ENCODE measurements at places on chromosomes 16 and 17. TPM values are rescaled to one million over a fixed set of nuclear protein-coding genes. Genes with fewer than 3 reads are reported as not detected.

GRCh38 chr17:2084036-2084765 lies 29.3 kb downstream of the HIC1 start:
- peaks cover 15% of the 10 kb centered on the region for H3K36me3 ChIP-seq
- H3K27me3 ChIP-seq: no peaks in the 10 kb centered on the region
- no peaks in the 10 kb centered on the region for H3K4me1 ChIP-seq

DNA sequence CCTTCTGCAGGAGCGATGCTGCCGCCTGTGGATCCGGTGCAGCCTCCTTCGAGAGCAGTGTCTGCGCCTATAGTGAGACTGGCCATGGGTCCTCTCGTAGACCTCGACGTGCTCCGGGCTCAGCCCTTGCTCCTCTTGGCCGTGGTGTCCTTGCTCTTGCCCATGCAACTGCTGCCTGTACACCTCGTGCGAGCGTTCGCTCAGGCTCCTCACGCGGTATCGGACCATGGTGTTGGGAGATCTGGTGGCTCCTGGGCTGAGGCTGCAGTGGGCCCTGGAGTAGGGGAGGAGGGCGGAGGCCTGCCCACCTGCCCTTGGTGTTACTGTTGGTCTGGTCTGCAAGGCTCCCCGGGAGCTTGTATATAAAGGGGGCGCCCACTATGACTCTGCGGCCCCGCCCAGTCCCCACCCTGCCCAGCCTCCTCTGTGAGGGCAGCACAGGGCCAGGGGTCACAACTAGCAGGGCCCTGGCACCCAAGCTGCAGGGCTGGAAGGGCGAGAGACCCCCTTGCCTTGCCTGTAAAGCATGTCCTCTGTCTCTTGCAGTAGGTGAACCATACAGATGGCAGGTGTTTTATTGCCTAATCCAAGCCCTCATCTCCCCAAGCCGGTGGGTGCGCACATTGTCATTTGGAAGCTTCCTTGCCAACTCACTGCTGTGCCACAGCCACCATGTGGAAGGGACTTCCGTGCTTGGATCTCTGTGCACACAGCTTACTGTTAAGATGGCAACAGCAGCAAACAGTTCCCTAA lies at the start of gene PRM2:
TSS of gene PRM2 (minus strand) at position 338 of the 753 bp plus-strand sequence. CDS start at position 228, 110 bp downstream.
- H3K4me3 ChIP-seq: no peak within 1 kb of the TSS
- no peaks in the 10 kb centered on the region for H3K36me3 ChIP-seq
- no peak within 1 kb of the TSS for H3K27ac ChIP-seq

GRCh38 chr17:49996495-49997300 lies 1.7 kb upstream of the DLX3 start:
- H3K27ac ChIP-seq: no peak overlapping the region

- H3K36me3 ChIP-seq: no peaks in the 10 kb centered on the region
- no peak overlapping the region for H3K4me3 ChIP-seq
- no peaks in the 10 kb centered on the region for H3K4me1 ChIP-seq
- H3K27ac ChIP-seq: no peak overlapping the region
- no peak for DNase-seq
These were observed 23.3 kb upstream of the NOG start for GRCh38 chr17:56570199-56570598.

DNA sequence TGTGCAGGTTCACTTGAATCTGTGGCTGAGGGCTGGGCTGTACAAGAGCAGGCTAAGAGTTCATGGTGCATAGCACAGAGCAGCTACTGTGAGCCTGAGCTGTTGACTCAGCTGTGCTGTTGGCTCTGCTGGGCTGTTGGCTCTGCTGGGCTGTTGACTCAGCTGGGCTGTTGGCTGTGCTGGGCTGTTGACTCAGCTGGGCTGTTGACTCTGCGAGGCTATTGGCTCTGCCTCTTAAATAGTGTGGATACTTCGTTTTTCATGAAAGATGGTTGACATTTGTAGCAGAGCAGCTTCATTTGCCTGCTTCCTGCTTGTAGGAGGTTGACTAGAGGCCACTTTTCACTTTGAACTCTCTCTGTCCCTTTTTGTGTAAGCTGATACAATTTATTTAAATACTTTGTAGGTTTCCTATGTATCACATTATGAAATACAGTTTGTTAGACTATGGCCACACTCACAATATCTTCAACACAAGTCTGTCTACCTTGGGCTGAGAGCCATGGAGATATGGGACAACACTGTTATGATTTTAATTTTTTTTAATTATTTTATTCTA lies 40.3 kb upstream of the CCNF start:
- DNase-seq: no peak
- H3K27ac ChIP-seq: no peak overlapping the region
- no peak overlapping the region for H3K4me3 ChIP-seq
- H3K36me3 ChIP-seq: peaks cover 16% of the 10 kb centered on the region
- H3K4me1 ChIP-seq: peaks cover 6% of the 10 kb centered on the region

DNA sequence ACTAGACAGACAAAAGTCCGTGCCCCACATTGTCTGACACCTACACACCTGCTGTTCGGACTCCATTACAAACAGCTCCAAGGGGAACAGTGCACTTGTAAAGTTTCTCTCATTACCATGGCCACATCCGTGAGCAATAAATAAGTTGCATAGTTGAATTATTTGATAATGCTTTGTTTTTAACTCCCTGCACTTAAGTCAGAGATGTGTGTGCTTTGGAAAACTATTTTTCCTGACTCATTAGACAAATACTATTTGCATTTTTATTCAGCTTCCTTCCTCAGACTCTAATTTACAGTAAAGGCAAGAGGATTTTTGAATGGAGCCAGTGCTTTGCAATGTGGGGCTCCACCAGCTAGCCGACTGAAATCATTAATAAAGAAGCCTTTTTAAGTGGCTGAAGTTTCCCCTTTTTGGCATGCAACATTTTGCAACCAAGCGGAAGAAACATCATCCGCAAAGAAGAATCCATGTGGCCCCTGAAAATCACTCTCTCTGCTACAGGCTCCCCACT lies 6.5 kb upstream of the CCL2 start:
- no peaks in the 10 kb centered on the region for H3K4me1 ChIP-seq
- H3K36me3 ChIP-seq: no peaks in the 10 kb centered on the region
- no peak overlapping the region for H3K4me3 ChIP-seq
- H3K27me3 ChIP-seq: no peaks in the 10 kb centered on the region
- DNase-seq: no peak

DNA sequence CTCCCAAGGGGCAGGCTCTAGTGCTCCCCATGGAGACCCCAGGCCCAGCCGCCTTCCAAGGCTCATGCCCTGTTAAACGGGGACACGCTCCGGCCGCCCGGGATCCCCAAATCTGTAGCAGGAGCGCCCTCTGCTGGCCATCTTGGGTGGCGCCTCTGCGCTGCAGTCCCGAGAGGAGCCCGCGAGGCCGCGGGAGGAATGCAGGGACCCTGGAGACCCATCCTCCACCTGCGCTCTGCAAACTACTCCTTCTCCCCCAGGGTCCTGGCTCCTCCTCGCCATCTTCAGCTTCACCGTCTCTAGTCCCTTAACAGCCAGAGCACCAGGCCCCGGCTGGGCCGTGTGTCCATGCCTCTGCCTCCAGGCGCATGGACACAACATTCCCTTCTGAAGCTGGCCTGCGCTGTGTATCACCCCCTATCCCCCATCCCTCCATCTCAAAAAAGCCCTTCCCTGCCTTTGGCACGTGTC lies 23.6 kb upstream of the KRT17 start:
- no peak overlapping the region for H3K27ac ChIP-seq
- H3K36me3 ChIP-seq: no peaks in the 10 kb centered on the region
- peak overlapping the region; percentile 52 for H3K4me3 ChIP-seq
- DNase-seq: peak; percentile 97
- H3K27me3 ChIP-seq: no peaks in the 10 kb centered on the region

- H3K4me3 ChIP-seq: no peak overlapping the region
- peaks cover 5% of the 10 kb centered on the region for H3K4me1 ChIP-seq
- no peak for DNase-seq
- no peak overlapping the region for H3K27ac ChIP-seq
- H3K27me3 ChIP-seq: no peaks in the 10 kb centered on the region
These were observed 4.0 kb upstream of the CDK5R1 start for GRCh38 chr17:32482568-32483320.

DNA sequence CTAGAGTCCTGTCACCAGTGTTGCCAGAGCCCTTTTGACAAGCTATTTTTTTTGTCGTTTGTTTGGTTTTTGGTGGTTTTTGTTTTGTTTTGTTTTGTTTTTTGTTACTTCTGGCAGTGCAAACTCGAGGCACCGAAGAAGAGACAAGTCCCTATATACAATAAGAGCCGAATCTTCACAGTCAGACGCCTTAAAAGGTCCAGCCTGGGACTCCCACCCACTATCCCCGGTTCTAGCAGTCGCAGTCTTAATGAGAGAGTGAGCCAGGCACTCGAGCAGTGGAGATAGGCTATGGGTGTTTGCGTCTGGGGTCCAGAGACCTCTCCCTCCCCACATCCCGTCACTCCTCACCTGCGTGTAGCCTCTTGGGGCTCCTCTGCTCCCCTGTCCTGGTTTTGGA lies 1.9 kb downstream of the OR1F1 start:
- H3K36me3 ChIP-seq: no peaks in the 10 kb centered on the region
- peaks cover 2% of the 10 kb centered on the region for H3K27me3 ChIP-seq
- H3K4me3 ChIP-seq: peak overlapping the region; percentile 98
- DNase-seq: no peak
- H3K27ac ChIP-seq: no peak overlapping the region
- H3K4me1 ChIP-seq: no peaks in the 10 kb centered on the region

DNA sequence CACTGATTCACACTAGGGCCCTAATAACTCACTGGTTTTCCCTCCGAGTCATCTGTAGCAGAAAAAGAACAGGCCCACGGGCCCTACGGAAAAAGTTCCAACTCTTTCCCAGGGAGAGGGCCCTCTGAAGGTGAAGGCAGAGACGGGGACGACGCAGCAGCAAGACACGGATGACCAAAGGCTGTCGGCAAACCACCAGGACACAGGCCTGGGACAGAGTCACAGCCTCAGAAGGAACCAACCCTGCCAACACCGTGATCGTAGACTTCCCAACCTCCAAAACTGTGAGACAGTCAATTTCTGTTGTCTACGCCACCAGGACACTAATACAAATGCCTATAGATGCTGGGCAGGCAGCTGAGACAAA lies 5.2 kb upstream of the SPHK1 start:
- no peaks in the 10 kb centered on the region for H3K36me3 ChIP-seq
- H3K27ac ChIP-seq: no peak overlapping the region
- no peak overlapping the region for H3K4me3 ChIP-seq
- no peak for DNase-seq
- peaks cover 5% of the 10 kb centered on the region for H3K27me3 ChIP-seq

DNA sequence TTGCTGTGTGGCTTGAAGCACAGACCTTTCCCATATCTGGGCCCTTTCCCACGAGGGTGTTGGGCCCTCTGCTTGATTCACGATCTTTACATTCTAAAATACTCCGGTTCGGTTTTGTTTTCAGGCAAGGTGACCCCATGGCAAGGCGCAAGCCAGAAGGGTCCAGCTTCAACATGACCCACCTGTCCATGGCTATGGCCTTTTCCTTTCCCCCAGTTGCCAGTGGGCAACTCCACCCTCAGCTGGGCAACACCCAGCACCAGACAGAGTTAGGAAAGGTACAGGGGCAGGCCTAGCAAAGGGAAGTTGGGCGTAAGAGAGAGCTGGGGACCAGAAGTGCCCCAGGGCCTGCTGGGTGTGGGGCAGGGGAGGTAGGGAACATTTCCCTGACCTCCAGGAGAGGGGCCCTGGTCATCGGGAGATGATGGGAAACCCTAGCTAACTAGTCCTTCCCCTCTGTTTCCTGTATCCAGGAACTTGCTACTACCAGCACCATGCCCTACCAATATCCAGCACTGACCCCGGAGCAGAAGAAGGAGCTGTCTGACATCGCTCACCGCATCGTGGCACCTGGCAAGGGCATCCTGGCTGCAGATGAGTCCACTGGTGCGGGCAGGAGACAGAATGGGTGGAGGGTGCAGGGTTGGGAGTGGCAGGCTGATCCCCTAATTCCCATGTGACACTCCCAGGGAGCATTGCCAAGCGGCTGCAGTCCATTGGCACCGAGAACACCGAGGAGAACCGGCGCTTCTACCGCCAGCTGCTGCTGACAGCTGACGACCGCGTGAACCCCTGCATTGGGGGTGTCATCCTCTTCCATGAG lies 1.4 kb downstream of the ALDOA start:
- H3K4me1 ChIP-seq: no peaks in the 10 kb centered on the region

The KAT8 gene
- total RNA-seq: 52.1 TPM

The CLEC18B gene
- 0.37 TPM for total RNA-seq

The TNFRSF13B gene
- total RNA-seq: 0.28 TPM

The C16orf89 gene
- 2.0 TPM for total RNA-seq

The COTL1 gene
- 81.4 TPM for total RNA-seq

The TBC1D3E gene
- not detected for total RNA-seq

Measured in H9 (cell line).